BJ (cell line): ENCODE measurements at places on chromosomes 6 and 20. TPM values are rescaled to one million over a fixed set of nuclear protein-coding genes. Genes with fewer than 3 reads are reported as not detected.

DNA sequence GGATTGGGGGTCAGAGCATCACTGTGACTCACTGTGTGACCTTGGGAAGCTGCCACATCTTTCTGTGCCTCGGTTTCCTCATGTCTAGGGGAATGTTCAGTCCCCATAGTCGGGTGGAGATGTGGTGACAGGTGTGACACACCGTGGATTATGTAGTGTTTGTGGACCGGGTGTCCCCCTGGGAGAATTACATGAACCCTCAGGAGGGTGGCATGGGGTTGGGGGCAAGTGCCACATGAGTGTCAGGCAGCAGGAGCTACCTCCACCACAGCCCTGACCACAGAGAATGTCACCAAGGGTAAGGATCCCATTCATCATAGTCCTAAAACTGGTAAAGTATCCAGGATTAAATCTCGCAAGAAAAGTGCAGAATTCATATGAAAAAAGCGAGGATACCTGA lies 23.2 kb downstream of the SUN5 start:
- no peak for DNase-seq

DNA sequence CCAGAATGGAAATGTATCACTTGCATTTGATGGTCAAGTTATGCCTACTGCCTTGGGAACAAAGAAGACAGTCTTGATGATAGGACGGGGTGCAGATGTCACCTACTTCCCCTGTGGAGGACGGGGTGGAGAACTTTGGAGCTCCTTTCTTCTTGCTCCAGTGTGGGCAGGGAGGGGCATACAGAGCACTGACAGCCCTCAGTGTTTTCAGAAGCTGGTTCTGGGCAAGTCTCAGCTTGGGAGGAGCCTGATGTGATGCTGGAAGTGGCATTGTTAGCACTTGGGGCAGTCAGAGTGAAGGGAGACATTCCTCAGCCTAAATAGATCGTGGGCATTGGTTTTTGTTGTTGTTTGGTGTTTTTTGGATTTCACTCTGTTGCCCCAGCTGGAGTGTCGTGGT lies 59.7 kb downstream of the SYNJ2 start:
- no peak for DNase-seq

GRCh38 chr6:82033631-82034211 lies 213.8 kb downstream of the IBTK start:
- no peak for DNase-seq

DNA sequence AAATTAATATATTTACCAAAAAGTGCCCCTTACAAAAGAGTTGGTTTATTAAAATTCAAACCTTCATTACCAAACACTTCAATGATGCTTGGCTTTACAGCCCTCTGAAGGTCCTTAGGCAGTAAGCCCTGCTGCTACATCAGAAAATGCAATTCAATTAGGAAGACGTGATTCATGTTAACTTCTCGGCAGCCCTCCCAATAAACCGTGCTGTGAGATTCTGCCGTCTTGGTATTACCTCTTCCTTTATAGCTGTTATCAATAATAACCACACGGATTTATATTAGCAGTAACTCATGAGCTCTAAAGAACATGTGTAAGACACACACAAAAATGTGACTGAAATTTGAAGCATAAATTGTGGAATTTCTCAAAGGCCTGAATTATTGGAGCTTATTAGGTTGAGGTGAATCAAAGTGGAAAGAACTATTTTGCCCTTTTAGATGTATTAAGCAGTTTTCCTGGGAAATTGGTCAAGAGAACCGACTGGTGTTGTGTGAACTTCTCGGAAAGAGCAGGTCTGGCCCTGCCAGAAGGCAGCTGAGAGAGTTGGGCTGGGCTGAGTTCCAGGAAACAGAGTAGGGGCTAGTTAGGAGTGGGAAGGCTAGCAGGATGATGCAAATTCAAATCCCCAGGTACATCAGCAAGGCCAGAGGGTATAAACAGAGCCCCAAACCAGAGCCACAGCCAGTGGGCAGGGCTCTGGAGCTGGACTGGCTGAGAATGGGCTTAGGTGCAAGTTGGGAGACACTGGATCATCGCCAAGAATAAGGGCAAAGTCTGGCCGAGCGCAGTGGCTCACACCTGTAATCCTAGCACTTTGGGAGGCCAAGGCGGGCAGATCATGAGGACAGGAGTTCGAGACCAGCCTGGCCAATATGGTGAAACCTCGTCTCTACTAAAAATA lies 33.1 kb downstream of the FGD2 start:
- no peak for DNase-seq

GRCh38 chr20:45470262-45470931 lies 844 bp downstream of the WFDC2 start:
- DNase-seq: no peak

DNA sequence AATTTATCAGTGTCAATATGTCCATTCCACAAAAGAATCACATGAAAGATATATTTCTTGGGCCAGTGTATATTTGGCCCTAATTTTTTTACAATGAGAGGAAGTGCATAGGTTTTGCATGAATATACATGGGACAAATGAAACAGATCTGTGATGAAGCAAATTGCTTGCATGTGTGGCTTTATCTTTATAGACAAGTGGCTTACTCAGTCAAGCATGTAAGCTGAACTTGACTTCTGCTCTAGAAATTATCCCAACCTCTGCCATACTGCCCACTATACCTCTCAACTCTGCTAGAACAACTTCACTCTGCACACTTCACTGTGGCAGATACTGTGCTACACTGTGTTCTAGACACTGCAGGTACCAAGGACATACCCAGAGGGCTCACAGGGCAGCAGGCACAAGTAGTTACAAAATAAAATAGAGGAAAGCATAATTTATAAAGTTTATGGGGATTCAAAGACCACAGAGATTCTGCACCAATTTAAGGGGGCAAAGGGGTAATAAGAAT lies 349.2 kb upstream of the HSF2 start:
- no peak for DNase-seq

GRCh38 chr6:89731924-89732567 lies 87.5 kb downstream of the MDN1 start:
- DNase-seq: no peak

DNA sequence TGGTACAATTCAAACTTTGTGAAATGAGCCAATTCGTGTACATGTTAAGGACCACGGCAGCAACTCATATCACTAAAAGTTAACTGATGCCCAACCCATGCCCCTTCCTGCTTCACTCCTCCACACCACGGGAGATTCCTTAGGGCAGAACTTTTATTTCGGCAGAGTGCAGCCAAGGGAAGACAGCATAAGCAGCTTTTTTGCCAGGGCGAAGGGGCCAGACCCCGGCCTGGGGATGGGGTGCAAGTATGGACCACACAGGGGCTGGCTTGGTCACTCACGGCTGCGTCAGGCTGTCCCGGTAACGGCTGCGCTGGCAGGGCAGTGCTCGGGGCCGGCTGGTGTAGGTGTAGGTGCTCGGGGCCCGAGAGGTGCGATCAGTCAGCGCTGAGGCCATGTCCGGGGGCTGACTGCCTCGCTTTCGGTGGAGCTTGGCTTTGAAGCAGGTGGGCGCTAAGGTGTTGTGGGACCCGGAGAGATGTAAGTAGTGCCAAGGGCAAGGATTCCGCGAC lies 792 bp downstream of the RSPH3 start:
- DNase-seq: no peak

DNA sequence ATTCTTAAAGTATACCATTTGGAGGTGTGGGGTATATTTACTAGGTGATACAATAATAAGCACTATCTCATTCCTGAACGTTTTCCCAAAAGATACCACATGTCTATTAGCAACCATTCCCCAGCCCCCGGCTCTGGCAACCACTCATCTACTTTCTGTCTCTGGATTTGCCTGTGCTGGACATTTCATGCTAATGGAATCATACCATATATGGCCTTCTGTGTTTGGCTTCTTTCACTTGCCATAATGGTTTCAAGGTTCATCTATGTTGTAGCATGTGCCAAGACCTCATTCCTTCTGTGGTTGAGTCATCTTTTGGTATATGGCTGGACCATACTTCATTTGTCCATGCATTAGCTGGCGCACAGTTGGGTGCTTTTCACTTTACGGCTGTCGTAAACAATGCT lies 39.7 kb downstream of the BCAS4 start:
- peak; percentile 56 for DNase-seq

- DNase-seq: no peak
Observed at GRCh38 chr20:50898475-50898874, 32.8 kb downstream of the ADNP start.

- DNase-seq: no peak
Observed at GRCh38 chr6:82555801-82556200, 192.2 kb downstream of the TPBG start.

GRCh38 chr20:38255393-38255792 lies 5.1 kb downstream of the KIAA1755 start:
- DNase-seq: no peak

- DNase-seq: peak; percentile 47
Observed at GRCh38 chr6:7261032-7261841, 51.8 kb downstream of the SSR1 start.

DNA sequence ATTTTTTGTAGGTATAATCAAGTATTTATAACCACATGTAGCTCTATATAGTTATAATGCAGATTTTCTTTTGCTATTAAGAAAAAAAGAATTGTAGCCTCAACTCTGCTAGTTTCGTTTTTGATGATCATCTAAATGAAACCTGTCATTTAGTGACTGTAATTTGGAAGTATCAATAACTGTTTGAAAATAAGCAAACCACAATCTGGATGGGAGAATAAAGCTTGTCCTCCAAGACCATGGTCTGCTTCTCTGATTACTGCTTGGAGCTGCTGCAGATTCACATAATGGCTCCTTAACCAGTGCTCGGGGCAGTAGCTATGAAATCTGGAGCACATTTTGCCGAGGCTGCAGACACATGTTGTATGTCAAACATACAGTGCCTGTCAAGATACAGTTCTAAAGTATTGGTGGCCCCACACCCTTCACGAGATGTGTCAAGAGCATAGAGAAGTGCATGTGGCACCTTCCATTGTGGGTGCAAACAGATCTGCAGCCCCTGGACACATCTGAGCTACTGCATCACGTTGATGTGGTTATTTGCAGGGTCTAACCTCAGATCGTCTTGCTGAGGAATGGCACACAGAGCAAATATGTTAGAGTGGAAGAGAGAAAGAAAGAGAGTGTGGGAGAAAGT lies 255.7 kb upstream of the SUPT3H start:
- no peak for DNase-seq

The FBXL4 gene
- 10.5 and 17.8 TPM in 2 replicates for polyA plus RNA-seq

The OR2J3 gene
- not detected in 2 replicates for polyA plus RNA-seq

The TGIF2 gene
- polyA plus RNA-seq: 8.3 and 10.8 TPM in 2 replicates

The FAM209B gene
- polyA plus RNA-seq: 0.33 TPM in 1 of 2 replicates, not detected in the other

The MOCS1 gene
- 9.2 and 13.4 TPM in 2 replicates for polyA plus RNA-seq
